Vagina (tissue), 2 donors: ENCODE measurements at places on chromosomes 16 and 17. TPM values are rescaled to one million over a fixed set of nuclear protein-coding genes. Genes with fewer than 3 reads are reported as not detected.

The HASPIN gene
- total RNA-seq = 0.74 TPM

The HOXB9 gene
- not detected for total RNA-seq

The PPL gene
- 391 TPM for total RNA-seq

The PMFBP1 gene
- total RNA-seq = not detected

The HBA1 gene
- 523 TPM for total RNA-seq

The KPNA2 gene
- 29.7 TPM for total RNA-seq

The TPSAB1 gene
- total RNA-seq = 70.0 TPM

The TBC1D3D gene
- not detected for total RNA-seq

GRCh38 chr17:1793447-1793806 is 31.6 kb downstream of the SERPINF1 start:
- no peaks in the 10 kb centered on the region for H3K4me1 ChIP-seq
- H3K36me3 ChIP-seq = no peaks in the 10 kb centered on the region
- DNase-seq = no peak
- H3K4me3 ChIP-seq = no peak overlapping the region
- no peaks in the 10 kb centered on the region for H3K27me3 ChIP-seq
- peak overlapping the region; percentile 57 for H3K27ac ChIP-seq

DNA sequence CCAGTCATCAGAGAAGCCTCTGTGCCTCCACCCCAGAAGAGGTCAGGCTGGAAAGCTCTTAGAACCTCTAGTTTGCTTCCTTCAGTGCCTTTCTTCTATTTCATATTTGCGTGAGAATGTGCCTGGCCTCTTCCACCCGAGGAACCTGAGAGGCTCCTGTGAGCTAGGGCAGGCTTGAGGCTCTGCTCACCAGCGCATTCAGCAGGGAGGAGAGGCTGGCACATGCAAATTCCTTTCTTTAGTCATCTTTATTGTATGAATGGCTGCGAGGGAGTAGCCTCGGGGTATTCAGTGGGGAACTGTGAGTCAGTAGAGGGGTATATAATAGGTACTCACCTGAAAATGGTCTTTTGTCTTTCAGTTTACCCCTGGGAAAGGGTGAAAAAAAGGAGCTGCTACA is 268.3 kb downstream of the ABCC12 start:
- H3K4me3 ChIP-seq = no peak overlapping the region
- H3K27ac ChIP-seq = no peak overlapping the region
- no peaks in the 10 kb centered on the region for H3K4me1 ChIP-seq

- H3K27me3 ChIP-seq = no peaks in the 10 kb centered on the region
- DNase-seq = no peak
- no peak overlapping the region for H3K4me3 ChIP-seq
- no peak overlapping the region for H3K27ac ChIP-seq
Measured at GRCh38 chr17:17999364-18000029, 26.8 kb downstream of the DRC3 start.

GRCh38 chr17:61010661-61011170 is 333.1 kb downstream of the BCAS3 start:
- no peak for DNase-seq
- H3K4me1 ChIP-seq = no peaks in the 10 kb centered on the region
- no peaks in the 10 kb centered on the region for H3K36me3 ChIP-seq
- H3K27me3 ChIP-seq = no peaks in the 10 kb centered on the region
- H3K27ac ChIP-seq = no peak overlapping the region
- no peak overlapping the region for H3K4me3 ChIP-seq

GRCh38 chr17:18318771-18319450 is 3.8 kb downstream of the SMCR8 start:
- H3K4me1 ChIP-seq = peaks cover 61% of the 10 kb centered on the region
- DNase-seq = no peak
- no peak overlapping the region for H3K4me3 ChIP-seq
- H3K27ac ChIP-seq = no peak overlapping the region
- H3K27me3 ChIP-seq = no peaks in the 10 kb centered on the region

- no peak overlapping the region for H3K4me3 ChIP-seq
- H3K27me3 ChIP-seq = no peaks in the 10 kb centered on the region
- H3K27ac ChIP-seq = no peak overlapping the region
- peaks cover 9% of the 10 kb centered on the region for H3K4me1 ChIP-seq
Measured at GRCh38 chr17:66310528-66311148, 8.2 kb downstream of the PRKCA start.

GRCh38 chr16:56513972-56514371 is 5.9 kb downstream of the BBS2 start:
- peaks cover 44% of the 10 kb centered on the region for H3K4me1 ChIP-seq
- no peak overlapping the region for H3K4me3 ChIP-seq
- peak overlapping the region; percentile 21 for H3K27ac ChIP-seq
- no peaks in the 10 kb centered on the region for H3K27me3 ChIP-seq

DNA sequence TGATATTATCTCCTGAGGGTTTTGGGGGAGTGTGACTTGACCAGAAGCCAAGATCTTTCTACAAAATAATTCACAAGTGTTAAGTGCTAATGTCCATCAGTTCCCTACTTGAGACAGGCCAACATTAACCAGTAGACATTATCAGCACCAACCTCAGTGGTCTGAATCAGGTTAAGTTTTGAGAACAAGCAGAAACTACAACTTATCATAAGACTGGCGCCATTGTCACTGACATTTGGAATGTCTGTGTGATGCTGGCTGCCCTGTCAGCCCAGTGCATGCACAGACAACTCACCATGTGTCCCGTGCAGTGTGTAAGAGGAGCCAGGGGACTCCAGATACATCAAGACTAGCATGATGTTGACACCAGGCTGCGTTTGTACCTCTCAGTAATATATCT is 76.8 kb downstream of the CCDC182 start:
- no peaks in the 10 kb centered on the region for H3K27me3 ChIP-seq
- H3K36me3 ChIP-seq = no peaks in the 10 kb centered on the region
- DNase-seq = peak; percentile 14
- no peak overlapping the region for H3K27ac ChIP-seq
- no peak overlapping the region for H3K4me3 ChIP-seq

DNA sequence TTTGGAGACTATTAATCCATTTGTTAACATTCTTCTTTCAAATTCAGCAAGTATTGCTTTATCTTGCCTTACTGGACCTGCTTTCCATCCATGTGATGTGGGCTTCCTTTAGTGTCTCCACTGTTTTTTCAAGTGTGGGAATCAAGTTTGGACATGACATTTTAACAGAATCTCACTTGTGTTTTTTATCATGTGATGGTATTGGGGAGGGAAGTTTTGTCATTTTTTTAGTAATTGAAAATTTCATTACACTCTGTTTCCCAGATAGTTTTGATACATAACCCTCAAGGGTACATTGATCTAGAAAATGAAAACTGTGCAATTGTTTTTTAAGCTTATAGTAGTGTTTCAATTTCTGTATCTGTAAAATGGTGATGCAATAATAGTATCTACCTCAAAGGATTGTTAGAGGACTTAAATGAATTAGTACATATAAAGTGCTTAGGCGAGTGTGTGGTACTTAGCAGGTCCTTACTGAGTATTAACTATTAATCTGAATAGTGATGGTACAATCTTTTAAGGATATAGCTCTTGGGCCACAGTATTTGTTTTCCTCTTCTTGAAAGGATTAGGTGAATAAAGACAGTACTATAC is 27.3 kb downstream of the AATF start:
- DNase-seq = no peak
- H3K27me3 ChIP-seq = no peaks in the 10 kb centered on the region
- H3K4me1 ChIP-seq = peaks cover 22% of the 10 kb centered on the region
- no peaks in the 10 kb centered on the region for H3K36me3 ChIP-seq
- no peak overlapping the region for H3K27ac ChIP-seq

DNA sequence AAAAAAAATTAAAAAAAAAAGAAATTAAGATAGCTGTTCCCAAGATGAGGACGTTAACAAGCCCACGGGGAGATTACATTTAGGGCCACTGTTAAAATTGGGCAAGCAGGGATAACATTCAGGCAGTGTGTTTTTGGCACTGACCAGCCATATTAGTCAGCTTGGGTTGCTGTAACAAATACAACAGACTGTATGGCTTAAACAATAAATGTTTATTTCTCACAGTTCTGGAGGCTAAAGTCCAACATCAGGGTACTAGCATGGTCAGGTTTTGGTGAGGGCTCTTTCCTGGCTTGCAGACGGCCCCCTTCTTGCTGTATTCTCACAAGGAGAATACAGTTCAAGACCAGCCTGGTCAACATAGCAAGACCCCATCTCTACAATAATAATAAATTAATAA is 31.3 kb downstream of the ARSG start:
- no peaks in the 10 kb centered on the region for H3K27me3 ChIP-seq
- no peaks in the 10 kb centered on the region for H3K4me1 ChIP-seq
- no peak for DNase-seq

DNA sequence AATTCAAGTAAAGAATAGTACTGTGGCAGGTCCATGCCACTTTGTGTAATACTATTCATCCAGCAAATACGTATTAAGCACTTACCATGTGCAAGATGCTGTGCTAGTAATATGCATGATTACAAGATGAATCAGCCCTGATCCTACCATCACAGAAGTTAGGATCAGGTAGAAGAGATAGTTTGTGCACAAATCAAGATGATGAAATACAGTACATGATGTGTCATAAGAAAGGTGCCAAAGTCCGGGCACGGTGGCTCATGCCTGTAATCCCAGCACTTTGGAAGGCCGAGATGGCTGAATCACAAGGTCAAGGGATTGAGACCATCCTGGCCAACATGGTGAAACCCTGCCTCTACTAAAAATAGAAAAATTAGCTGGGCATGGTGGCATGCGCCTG is 10.9 kb downstream of the COG4 start:
- H3K4me1 ChIP-seq = no peaks in the 10 kb centered on the region
- DNase-seq = no peak
- no peak overlapping the region for H3K4me3 ChIP-seq
- H3K36me3 ChIP-seq = no peaks in the 10 kb centered on the region
- no peak overlapping the region for H3K27ac ChIP-seq
- H3K27me3 ChIP-seq = no peaks in the 10 kb centered on the region

GRCh38 chr16:4734730-4735535 is 596 bp downstream of the DNAAF8 start:
- peak overlapping the region; percentile 60 for H3K27ac ChIP-seq
- H3K4me3 ChIP-seq = peak overlapping the region; percentile 97
- no peaks in the 10 kb centered on the region for H3K36me3 ChIP-seq

GRCh38 chr16:11806721-11807120 is 9.7 kb upstream of the ZC3H7A start:
- DNase-seq = no peak
- no peaks in the 10 kb centered on the region for H3K4me1 ChIP-seq
- H3K36me3 ChIP-seq = no peaks in the 10 kb centered on the region
- no peak overlapping the region for H3K27ac ChIP-seq

DNA sequence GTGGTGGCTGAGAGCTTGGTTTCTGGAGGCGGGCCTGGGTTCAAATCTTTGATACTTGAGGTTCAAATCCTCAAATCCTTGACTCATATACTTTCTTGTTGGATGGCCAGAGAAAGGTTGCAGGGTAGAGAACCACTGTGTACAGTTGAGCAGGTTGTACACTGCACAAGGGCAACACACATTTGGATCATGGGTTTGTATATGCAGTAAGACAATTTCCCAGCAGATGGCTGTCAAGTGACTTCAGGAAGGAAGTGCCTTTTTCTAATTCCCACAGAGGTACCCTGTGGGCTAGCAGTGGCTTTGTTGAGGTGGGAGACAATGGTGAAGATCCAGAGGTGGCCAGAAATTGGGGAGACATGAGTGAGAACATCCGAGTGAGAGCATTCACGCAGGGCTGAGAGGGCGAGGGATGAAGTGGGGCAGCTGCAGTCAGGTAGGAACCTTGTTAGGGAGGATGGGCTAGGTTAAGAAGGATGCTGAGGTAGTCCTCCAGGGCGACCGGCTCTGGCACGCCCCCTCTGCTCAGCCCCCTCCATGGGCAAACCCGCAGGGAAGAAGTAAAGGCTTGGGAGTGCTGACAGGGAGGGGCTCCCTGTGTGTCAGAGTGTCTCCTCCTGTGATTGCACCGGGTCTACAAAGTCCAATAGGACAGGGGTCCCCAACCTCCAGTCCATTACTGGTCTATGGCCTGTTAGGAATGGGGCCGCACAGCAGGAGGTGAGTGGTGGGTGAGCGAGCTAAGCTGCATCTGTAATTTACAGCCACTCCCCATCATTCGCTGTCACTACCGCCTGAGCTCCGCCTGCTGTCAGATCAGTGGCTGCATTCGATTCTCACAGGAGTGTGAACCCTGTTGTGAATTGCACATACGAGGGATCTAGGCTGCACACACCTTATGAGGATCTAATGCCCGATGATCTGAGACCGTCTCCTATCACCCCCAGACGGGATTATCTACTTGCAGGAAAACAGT is 2.7 kb downstream of the C16orf89 start:
- DNase-seq = no peak
- no peaks in the 10 kb centered on the region for H3K36me3 ChIP-seq
- H3K4me1 ChIP-seq = no peaks in the 10 kb centered on the region

GRCh38 chr17:29058391-29058790 is 15.4 kb downstream of the PIPOX start:
- no peaks in the 10 kb centered on the region for H3K36me3 ChIP-seq
- no peak for DNase-seq
- no peaks in the 10 kb centered on the region for H3K27me3 ChIP-seq

- DNase-seq = no peak
- no peaks in the 10 kb centered on the region for H3K36me3 ChIP-seq
- no peak overlapping the region for H3K4me3 ChIP-seq
Measured at GRCh38 chr16:81707411-81708265, 71.5 kb upstream of the PLCG2 start.

- no peak for DNase-seq
- no peaks in the 10 kb centered on the region for H3K4me1 ChIP-seq
- H3K27me3 ChIP-seq = no peaks in the 10 kb centered on the region
- H3K36me3 ChIP-seq = no peaks in the 10 kb centered on the region
- no peak overlapping the region for H3K27ac ChIP-seq
- no peak overlapping the region for H3K4me3 ChIP-seq
Measured at GRCh38 chr16:13401641-13402040, 500.2 kb downstream of the SHISA9 start.

GRCh38 chr17:17067257-17067656 is 25.0 kb downstream of the MPRIP start:
- H3K36me3 ChIP-seq = peaks cover 7% of the 10 kb centered on the region
- H3K4me3 ChIP-seq = no peak overlapping the region
- H3K27me3 ChIP-seq = no peaks in the 10 kb centered on the region
- no peak overlapping the region for H3K27ac ChIP-seq

DNA sequence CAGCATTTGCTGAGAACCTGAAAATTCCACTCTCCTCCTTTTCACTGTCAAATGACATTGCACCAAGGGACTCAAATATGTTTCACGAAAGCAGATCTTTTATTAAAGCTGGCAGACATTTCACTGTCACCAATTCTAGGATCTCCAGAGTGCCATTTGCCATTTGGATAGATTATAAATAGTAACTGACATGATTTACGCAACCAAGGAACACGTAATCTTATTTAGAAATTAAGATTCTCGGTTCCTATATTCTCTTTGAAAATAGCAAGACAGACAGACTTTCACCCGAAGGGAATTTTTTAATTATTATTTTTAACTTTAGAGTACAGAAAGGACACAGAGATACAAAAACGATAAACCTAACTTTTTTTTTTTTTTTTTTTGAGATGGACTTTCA is 49.6 kb downstream of the ANKFY1 start:
- no peaks in the 10 kb centered on the region for H3K27me3 ChIP-seq
- H3K36me3 ChIP-seq = no peaks in the 10 kb centered on the region
- no peak overlapping the region for H3K4me3 ChIP-seq
- H3K27ac ChIP-seq = no peak overlapping the region
- peaks cover 22% of the 10 kb centered on the region for H3K4me1 ChIP-seq
- no peak for DNase-seq
